NCI-H1417 (cell line): ENCODE measurements at places on chromosomes 3 and 15.

DNA sequence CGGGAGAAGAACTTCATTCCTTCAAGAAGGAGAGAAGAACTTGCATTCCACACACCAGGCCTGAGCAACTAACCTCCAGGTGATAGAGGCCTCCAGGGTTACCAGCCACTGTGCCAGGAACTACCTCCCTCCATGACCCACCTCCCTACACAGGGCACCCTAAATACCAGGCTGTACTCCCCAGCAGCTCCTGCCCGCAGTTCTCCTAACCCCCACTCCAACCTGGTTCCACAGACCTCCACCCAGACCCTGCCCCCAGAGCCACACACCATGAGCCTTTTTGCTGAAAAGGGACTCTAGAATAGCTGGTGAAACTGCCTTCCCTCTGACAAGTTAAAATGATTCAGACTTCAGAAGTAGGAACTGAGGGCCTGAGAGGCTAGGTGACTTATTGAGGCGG, 8.2 kb downstream of the IGDCC3 start:
- no peak for DNase-seq

- DNase-seq: no peak
Measured at GRCh38 chr15:25719101-25719985, 143.8 kb downstream of the ATP10A start.

DNA sequence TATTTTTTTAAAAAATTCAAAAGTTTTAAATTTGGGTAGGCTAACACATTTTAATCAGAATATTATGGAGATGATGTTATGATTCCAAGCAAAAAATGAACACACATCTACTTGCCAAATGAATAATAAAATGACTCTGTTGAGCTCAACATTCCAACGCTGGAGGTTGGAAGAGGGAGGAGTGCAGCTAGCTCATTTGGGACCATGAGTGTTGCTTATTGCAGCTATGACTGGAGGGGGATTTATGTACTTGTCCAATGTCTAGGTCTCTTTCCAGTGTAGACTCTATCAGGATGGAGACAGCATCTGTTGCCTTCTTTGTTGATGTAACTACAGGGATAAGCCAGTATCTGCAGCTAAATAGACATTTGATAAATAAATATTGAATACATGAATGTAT, 310.6 kb downstream of the CACNA2D3 start:
- DNase-seq: no peak

- DNase-seq: no peak
Measured at GRCh38 chr3:63584681-63585080, 67.8 kb upstream of the SNTN start.

DNA sequence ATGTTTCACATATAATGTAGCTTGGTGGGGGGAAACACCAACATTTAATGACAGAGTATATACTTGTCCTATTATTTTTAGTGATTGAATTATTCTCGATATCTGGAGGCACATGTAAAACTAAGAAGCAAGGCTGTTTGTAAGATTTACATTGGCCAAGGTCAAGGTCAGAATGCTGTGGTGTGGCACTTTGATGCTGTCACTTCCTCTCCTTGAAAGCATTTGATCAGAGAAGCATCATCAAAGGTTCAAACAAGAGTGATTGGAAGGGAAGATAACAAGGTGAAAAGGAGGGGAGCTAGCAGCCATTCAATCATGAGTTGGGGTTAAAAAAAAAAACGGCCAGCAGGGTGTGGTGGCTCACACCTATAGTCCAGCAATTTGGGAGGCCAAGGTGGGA, 26.4 kb downstream of the RTF1 start:
- DNase-seq: no peak

GRCh38 chr3:191963182-191963581, 502.2 kb downstream of the PYDC2 start:
- no peak for DNase-seq

DNA sequence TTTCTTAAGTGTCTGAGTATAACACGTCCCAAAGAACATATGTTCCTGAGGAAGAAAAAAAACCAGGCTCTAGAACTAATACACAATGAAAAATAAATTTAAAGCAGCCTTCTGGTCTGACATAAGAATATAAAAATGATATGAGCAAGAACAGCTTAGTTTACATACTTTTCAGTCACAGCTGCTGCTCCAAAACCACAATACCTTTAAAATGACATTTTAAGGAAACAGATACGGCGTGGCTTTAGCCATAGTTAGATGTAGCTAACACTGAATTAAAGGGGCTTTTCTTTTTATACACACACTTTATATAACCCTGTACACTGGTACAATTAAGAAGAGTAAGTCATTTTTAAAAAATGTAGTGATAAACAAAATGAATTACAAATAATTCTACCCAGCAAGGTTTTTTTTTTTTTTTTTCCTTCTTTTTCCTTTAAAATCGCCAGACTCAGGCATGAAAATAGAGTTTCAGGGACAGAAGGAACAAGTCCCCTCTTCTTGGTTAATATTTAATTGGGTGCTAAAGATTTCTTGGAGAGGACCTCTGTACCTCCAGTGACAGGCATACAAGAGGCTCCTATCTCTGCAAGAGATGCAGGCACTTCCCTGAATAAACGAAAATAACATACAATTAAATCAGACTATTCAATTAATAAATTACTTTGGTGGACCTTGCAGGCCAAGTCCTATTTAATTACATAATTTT, 265.6 kb downstream of the FOXP1 start:
- DNase-seq: no peak

DNA sequence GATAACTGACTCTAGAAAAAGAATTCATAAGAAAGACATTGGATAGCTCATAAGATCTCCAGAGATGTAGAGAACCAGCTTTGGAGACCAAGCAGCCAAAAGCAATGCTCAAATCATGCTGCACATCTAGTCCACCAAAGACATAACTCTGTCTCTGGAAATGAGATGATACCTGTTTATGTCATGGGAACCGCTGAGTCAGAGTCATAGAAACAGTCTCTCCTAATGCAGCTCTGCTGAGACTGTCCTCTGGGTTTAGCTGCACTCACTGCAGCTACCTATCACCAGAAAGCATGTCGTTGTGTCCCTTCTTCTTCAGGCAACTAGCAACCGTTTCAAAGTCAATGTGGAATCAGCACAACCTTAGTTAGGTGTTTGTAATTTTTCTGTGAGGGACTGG, 218.5 kb upstream of the ROBO1 start:
- DNase-seq: no peak

- no peak for DNase-seq
Measured at GRCh38 chr15:66706225-66706732, 4.2 kb downstream of the SMAD6 start.

DNA sequence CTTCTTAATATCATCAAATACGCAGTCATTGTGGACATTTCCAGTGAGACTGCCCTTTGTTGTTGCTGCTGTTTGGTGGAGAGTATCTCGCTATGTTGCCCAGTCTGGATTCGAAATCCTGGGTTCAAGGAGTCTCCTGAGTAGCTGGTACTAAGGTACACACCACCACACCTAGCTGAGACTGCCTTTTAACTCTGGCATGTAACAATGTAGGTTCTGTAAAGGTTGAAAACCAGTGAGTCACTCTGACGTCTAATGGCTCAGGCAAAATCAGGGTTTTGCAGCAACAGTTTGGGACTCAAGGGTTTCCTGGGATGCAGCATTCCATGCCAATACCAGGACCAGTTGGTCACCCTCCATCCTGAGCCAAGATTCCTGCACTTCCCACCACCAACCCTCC, 52.2 kb downstream of the AQP9 start:
- no peak for DNase-seq

GRCh38 chr3:28326458-28326926, 22.0 kb upstream of the ZCWPW2 start:
- no peak for DNase-seq

- DNase-seq: no peak
Measured at GRCh38 chr3:141096164-141096563, 45.0 kb downstream of the SPSB4 start.

GRCh38 chr3:12630292-12630691, 33.6 kb downstream of the RAF1 start:
- no peak for DNase-seq

GRCh38 chr3:120013481-120013880, 80.8 kb downstream of the GSK3B start:
- DNase-seq: no peak

DNA sequence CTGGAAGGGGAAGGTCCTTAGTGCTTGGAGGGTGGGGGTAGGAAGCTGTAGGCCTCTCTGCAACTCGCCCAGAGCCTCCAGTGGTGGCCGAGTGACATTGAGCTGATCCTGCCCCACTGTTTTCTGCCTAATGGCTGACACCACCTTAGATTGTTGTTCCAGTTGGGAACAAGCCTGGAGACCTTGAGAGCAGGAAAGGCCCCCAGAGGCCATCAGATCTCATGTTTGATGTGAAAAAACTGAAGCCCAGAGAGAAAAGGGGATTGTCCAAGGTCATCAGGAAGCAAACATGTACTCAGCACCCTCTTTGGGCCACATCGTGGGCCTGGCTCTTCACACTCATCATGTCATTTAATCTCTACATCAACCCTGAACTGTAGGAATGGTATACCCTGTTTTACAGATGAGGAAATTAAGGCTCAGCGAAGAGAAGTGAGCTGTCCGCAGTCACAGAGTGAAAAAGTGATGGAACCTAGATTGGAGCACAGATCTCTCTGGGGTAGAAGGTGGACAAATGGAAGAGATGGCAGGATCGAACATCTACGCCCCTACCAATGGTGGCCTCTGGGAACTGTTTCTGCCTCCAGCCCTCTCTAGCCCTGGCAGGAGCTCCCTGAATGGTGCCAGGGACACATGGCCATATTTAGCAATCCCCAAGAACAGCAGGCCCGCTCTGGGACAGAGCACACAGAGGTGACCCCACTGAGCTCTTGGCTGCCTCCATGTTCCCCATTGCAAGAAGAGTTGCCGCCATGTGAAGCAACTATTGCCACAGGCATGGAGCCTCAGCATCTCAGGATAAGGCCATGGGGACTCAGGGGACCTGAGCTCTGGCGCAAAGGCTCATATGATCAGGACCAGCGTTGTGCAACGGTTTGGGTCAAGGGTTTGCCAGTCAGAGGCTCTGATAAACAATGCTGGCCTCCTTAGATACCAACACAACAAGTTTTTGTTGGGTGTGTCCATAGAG, 31.6 kb upstream of the TSEN2 start:
- DNase-seq: no peak

DNA sequence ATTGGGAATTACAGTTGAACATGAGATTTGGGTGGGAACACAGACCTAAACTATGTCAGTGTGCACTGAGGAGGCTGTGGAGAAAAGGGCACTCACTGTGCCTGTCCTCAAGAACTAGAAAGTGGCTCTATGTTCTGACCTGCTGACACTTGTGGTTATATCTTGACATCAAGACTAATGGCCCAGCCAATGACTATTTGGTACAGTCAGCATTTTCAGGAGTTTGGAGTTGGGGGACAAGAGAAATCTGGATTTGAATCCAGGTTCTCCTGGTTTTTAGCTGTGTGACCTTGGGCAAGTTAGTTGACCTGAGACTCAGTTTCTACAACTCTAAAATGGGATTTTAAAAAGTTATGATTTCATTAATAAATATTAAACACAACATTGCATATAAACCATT, 647.0 kb upstream of the CFAP20DC start:
- DNase-seq: no peak

DNA sequence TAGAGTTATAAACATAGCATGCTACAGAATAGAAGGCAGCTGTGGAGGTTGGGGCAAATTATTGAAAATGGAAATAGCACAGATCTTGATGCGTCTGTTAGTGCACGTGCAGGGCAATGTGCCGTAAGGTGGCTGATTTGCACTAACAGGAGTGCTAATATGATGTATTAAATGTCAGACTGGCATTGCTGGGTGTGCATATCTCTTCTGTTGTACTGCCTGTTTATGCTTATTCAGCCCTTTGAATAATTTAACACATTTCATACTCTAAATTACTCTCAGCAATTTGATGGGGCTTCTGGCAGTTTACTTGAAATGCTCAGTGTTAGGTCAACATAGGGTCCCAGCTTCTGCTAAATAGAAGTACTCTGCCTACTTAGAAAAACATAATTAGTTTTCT, 395.6 kb downstream of the MCTP2 start:
- DNase-seq: no peak

DNA sequence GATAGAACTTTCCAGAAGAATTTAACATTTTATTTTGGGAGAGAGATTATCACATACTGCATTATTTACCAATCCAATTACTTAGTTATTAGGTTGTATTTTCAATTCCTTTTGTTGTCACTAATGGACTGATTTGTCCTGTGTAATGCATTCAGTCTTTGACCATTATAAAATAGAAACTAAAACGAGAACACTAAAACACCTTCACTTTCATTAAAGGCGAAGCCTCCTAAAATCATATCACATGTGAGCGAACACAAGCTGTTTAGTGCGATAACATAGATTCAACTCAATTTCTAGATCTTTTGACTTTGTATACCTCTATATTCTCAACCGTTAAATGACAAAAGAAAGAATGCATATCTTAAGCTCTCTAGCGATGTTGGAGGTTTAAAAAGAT, 253.4 kb downstream of the VGLL3 start:
- DNase-seq: no peak

DNA sequence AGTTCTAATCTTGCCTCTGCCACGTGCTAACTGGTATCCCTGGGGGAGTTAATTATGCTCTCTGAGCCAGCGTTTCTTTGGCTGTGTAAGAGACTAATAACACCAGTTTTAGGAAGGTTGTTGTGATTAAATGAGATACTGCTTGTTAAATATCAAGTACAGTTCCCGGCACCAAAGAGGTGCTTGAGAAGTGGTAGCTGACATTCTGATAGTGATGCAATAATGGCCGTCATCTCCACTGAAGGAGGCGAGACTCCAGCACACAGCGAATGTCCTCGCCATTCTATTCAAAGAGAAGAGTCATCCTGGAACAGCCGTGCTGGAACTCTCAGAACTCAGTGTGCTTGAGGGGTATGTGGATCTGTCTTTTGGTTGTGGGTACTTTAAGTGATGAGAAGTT, 9.8 kb upstream of the C3orf70 start:
- no peak for DNase-seq

DNA sequence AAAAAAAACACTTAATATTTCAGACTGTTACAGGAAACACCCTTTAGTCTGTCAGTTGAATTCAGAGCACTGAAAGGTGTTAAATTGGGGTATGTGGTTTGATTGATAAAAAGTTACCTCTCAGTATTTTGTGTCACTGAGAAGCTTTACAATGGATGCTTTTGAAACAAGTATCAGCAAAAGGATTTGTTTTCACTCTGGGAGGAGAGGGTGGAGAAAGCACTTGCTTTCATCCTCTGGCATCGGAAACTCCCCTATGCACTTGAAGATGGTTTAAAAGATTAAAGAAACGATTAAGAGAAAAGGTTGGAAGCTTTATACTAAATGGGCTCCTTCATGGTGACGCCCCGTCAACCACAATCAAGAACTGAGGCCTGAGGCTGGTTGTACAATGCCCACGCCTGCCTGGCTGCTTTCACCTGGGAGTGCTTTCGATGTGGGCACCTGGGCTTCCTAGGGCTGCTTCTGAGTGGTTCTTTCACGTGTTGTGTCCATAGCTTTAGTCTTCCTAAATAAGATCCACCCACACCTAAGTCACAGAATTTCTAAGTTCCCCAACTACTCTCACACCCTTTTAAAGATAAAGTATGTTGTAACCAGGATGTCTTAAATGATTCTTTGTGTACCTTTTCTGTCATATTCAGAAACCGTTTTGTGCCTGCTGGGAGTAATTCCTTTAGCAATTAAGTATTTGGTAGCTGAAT, 17.9 kb downstream of the TMEM43 start:
- peak; percentile 1 for DNase-seq

- no peak for DNase-seq
Measured at GRCh38 chr15:37140531-37141058, 40.2 kb upstream of the MEIS2 start.
